ENCODE measurements at places on chromosomes 2 and 18. TPM values are rescaled to one million over a fixed set of nuclear protein-coding genes. Genes with fewer than 3 reads are reported as not detected.
A peak's percentile ranks its signal among the peaks of the same experiment; 100 is the strongest.

IL1RL1 gene
- 44.0 TPM for total RNA-seq

GRCh38 chr18:73768043-73768442 is 379.6 kb downstream of the FBXO15 start:
- no peak for DNase-seq
- no peaks in the 10 kb centered on the region for H3K4me1 ChIP-seq
- H3K36me3 ChIP-seq = no peaks in the 10 kb centered on the region
- H3K27ac ChIP-seq = no peak overlapping the region
- no peak overlapping the region for H3K4me3 ChIP-seq
- H3K27me3 ChIP-seq = no peaks in the 10 kb centered on the region

DNA sequence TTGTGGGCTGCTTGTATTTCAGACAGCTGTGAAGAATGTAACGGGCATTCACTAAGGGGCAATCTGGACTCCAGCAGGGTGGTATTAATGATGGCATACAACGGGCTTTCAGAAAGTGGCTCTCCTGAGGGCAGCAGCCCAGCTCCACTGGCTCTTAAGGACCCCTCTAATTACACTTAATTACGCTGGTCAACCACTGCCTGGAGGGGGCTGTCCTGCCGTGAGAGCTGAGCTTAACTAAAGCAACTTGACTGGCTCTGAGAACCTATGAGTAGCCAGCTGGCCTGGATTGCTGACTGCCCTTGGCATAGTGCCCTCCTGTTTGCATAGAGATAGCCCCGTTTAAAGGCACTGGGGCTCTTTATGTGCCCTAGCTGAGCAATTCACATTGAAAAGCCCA is 3.8 kb downstream of the LIPG start:
- no peak overlapping the region for H3K27ac ChIP-seq
- H3K27me3 ChIP-seq = no peaks in the 10 kb centered on the region
- H3K36me3 ChIP-seq = peaks cover 21% of the 10 kb centered on the region
- H3K4me3 ChIP-seq = no peak overlapping the region

DNA sequence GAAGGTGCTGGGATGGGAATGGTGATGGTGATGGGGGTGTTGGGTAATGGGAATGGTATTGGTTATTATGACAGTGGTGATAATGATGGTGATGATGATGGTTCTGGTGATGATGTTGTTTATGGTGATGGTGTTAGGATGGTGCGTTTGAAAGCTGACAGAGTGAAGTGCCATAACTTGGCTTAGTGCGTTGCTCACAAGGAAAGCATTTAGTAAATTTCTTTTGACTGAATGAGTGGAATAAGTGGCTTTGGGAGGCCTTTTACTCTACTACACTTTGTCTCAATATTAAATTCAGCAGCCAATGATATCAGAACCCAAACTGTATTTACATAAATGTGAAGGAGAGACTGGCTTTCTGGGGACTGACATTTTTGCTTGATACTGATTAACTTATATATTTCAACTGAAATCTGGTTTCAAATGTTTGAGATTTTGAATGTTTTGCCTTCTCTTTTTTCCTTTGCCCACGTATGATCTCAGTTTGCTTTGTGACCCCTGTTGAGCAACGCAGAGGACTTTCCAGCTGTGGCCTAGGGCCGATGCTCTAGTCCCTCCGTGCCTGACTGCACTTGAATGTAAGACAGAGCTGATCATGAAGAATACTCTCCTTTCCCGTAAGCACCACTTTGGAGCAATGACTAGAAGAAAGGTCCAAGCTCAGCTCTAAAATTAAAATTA is 128.5 kb upstream of the SH3BP4 start:
- H3K4me1 ChIP-seq = peaks cover 24% of the 10 kb centered on the region
- H3K27me3 ChIP-seq = no peaks in the 10 kb centered on the region
- H3K4me3 ChIP-seq = no peak overlapping the region
- no peaks in the 10 kb centered on the region for H3K36me3 ChIP-seq
- peak overlapping the region; percentile 90 for H3K27ac ChIP-seq

DNA sequence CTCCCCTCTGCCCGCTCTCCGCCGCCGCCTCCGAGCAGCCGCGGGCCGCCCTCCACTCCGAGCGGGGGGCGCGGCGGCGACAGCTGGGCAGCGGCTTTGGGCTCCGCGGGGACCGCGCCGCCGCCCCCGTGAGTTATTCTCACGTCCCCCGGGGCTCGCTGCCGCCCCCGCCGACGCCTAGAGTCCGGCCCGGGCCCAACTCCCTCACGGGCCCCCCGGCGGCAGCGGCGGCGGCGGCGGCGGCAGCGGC is 645 bp downstream of the MIB1 start:
- H3K4me1 ChIP-seq = peaks cover 23% of the 10 kb centered on the region
- H3K27ac ChIP-seq = peak overlapping the region; percentile 91
- H3K36me3 ChIP-seq = no peaks in the 10 kb centered on the region
- H3K4me3 ChIP-seq = peak overlapping the region; percentile 78
- no peak for DNase-seq
- H3K27me3 ChIP-seq = no peaks in the 10 kb centered on the region

GRCh38 chr2:184695-185094 is 79.1 kb downstream of the SH3YL1 start:
- no peak overlapping the region for H3K4me3 ChIP-seq
- no peaks in the 10 kb centered on the region for H3K4me1 ChIP-seq
- DNase-seq = no peak
- no peaks in the 10 kb centered on the region for H3K27me3 ChIP-seq
- no peaks in the 10 kb centered on the region for H3K36me3 ChIP-seq

DNA sequence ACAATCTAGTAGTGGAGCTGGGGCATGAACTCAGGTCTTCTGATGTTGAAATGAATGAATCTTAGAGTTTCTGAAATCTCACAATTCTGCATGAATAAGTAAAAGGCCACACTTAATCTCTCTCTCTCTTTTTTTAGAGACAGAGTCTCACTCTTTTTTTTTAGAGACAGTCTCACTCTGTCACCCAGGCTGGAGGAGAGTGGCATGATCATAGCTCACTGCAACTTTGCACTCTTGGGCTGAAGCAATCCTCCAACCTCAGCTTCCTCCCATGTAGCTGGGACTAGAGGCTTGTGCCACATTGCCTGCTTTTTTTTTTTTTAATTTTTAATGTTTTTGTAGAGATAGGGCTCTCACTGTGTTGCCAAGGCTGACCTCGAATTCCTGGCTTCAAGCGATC is 68.9 kb upstream of the THOC1 start:
- no peak overlapping the region for H3K4me3 ChIP-seq
- H3K27ac ChIP-seq = no peak overlapping the region
- H3K4me1 ChIP-seq = peaks cover 12% of the 10 kb centered on the region
- DNase-seq = no peak
- H3K27me3 ChIP-seq = no peaks in the 10 kb centered on the region
- H3K36me3 ChIP-seq = no peaks in the 10 kb centered on the region

- DNase-seq = no peak
- H3K27ac ChIP-seq = no peak overlapping the region
- no peaks in the 10 kb centered on the region for H3K27me3 ChIP-seq
- H3K4me3 ChIP-seq = no peak overlapping the region
- no peaks in the 10 kb centered on the region for H3K4me1 ChIP-seq
- H3K36me3 ChIP-seq = no peaks in the 10 kb centered on the region
Measured at GRCh38 chr2:143192716-143193115, 63.5 kb downstream of the ARHGAP15 start.

GRCh38 chr2:241207151-241207550 is 18.7 kb downstream of the ANO7 start:
- no peak overlapping the region for H3K27ac ChIP-seq
- DNase-seq = no peak
- H3K4me3 ChIP-seq = no peak overlapping the region
- no peaks in the 10 kb centered on the region for H3K27me3 ChIP-seq

DNA sequence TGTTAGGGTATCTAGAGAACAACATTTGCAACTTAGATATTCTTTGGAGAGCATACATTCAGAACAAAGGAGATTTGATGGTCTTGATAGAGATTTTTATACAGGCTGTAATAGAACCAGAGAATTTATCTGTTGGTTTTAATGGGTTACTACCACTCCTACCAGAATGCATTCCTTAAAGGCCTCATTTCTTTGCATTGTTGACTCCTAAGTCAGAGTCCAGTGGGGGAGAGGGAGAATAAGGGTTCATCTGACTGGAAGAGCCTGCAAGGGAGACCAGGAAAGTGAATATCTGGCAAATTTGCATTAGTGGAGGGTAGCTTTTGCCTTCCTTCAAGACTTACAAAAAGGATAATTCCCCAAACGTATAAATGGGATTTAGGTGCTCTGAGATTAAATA is 29.7 kb downstream of the AGPS start:
- no peak overlapping the region for H3K4me3 ChIP-seq
- no peak for DNase-seq
- peaks cover 4% of the 10 kb centered on the region for H3K36me3 ChIP-seq
- H3K27ac ChIP-seq = no peak overlapping the region
- peaks cover 26% of the 10 kb centered on the region for H3K4me1 ChIP-seq
- no peaks in the 10 kb centered on the region for H3K27me3 ChIP-seq
